ENCODE measurements at places on chromosomes 6 and 20. TPM values are rescaled to one million over a fixed set of nuclear protein-coding genes. Genes with fewer than 3 reads are reported as not detected.

GRCh38 chr6:139334806-139335446 lies 39.5 kb downstream of the CITED2 start:
- H3K4me1 ChIP-seq, result peaks cover 6% of the 10 kb centered on the region
- no peaks in the 10 kb centered on the region for H3K36me3 ChIP-seq
- H3K4me3 ChIP-seq, result no peak overlapping the region
- H3K27ac ChIP-seq, result peak overlapping the region; percentile 77
- H3K27me3 ChIP-seq, result no peaks in the 10 kb centered on the region
- no peak for DNase-seq

DNA sequence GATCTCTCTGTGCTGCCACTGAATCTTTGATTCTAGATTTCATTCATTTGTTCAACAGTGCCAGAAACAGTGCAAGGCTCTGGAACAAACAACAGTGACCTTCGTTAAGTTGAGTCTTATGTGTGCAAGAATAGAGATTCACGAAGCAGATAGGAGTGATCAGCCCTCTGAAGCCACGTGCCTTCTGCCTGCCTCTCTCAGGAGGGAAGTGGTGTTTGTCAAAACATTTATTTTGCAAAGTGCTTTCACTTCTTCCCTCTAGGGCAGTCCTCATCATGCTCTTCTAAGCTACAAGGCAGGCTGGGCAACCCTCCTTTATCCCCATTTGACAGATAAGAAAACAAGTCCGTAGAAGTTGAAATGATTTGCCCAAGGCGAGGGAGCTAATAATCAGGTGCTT lies 204.3 kb downstream of the TFAP2C start:
- no peak overlapping the region for H3K27ac ChIP-seq
- no peak for DNase-seq
- H3K36me3 ChIP-seq, result no peaks in the 10 kb centered on the region

- no peaks in the 10 kb centered on the region for H3K27me3 ChIP-seq
- peaks cover 8% of the 10 kb centered on the region for H3K4me1 ChIP-seq
- no peak overlapping the region for H3K4me3 ChIP-seq
- no peaks in the 10 kb centered on the region for H3K36me3 ChIP-seq
These were observed 69.9 kb downstream of the PPP1R14C start for GRCh38 chr6:150212778-150213177.

- no peak for DNase-seq
- H3K4me1 ChIP-seq, result peaks cover 11% of the 10 kb centered on the region
- no peak overlapping the region for H3K27ac ChIP-seq
- no peak overlapping the region for H3K4me3 ChIP-seq
- no peaks in the 10 kb centered on the region for H3K36me3 ChIP-seq
- H3K27me3 ChIP-seq, result no peaks in the 10 kb centered on the region
These were observed 41.3 kb downstream of the FRK start for GRCh38 chr6:116019428-116019827.

- DNase-seq, result no peak
- H3K4me1 ChIP-seq, result no peaks in the 10 kb centered on the region
- no peaks in the 10 kb centered on the region for H3K27me3 ChIP-seq
These were observed 224.9 kb downstream of the FARS2 start for GRCh38 chr6:5486214-5486613.

DNA sequence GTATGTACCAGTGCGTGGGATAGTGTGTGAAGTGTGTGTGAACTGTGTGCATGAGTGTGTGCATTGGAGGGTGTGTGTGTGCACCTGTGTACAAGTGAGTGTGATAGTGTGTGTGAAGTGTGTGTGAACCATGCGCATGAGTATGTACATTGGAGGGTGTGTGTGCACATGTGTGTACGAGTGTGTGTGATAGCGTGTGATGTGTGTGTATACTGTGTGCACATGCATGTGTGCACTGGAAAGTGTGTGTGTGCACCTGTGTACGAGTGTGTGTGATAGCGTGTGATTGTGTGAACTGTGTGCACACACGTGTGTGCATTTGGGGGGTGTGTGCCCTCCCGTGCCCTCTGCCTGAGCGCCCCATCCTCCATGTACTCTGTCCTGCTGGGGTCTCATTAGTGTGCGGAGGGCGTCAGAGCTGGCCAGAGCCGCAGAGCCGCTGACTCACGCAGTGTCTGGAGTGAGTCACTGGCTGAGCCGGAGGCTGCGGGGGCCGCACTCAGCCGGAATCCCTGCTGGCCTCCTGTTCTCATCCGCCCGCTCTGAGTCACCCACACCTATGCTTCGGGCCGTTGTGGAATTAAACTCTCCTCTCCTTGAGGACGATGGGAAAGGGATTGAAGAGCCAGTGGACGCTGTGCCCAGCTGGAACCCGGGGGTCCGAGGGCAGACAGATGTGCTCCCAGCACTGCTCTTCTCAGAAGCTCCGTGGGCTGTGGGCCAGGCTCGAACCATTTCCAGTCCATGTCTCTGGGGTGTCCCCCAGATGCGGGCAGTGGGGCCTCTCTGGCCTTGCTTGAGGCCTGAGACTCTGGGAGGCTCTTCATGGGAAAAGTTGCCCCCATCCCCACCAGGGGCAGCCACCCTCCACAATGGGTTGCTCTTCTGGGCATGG lies 27.3 kb upstream of the STX16 start:
- no peak overlapping the region for H3K4me3 ChIP-seq
- H3K27ac ChIP-seq, result no peak overlapping the region
- H3K36me3 ChIP-seq, result no peaks in the 10 kb centered on the region
- no peak for DNase-seq

Gene PFDN4
- total RNA-seq, result 16.7 TPM

DNA sequence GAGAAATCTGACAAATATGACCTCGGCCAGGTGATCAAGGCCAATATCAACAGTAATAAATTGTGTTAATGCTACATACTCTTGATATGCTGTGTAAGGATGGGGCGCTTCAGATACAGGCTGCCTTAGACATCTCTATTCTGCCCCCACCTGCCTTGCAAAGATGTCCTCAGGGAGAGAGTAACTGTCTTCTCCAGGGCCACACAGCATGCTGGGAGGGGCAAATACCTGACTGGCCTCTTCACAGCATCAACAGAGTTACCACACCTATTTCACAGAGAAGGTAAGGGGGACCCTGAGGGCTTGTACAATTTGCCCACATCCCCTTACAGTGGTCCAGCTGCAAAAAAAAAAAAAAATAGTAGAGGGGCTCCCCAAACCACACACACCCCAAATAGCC lies 17.2 kb upstream of the KIAA1755 start:
- no peak overlapping the region for H3K27ac ChIP-seq
- H3K36me3 ChIP-seq, result no peaks in the 10 kb centered on the region
- no peaks in the 10 kb centered on the region for H3K27me3 ChIP-seq
- H3K4me3 ChIP-seq, result no peak overlapping the region

GRCh38 chr6:106764353-106764980 lies 135.1 kb downstream of the QRSL1 start:
- H3K36me3 ChIP-seq, result no peaks in the 10 kb centered on the region
- no peak for DNase-seq
- H3K4me3 ChIP-seq, result no peak overlapping the region
- no peak overlapping the region for H3K27ac ChIP-seq

DNA sequence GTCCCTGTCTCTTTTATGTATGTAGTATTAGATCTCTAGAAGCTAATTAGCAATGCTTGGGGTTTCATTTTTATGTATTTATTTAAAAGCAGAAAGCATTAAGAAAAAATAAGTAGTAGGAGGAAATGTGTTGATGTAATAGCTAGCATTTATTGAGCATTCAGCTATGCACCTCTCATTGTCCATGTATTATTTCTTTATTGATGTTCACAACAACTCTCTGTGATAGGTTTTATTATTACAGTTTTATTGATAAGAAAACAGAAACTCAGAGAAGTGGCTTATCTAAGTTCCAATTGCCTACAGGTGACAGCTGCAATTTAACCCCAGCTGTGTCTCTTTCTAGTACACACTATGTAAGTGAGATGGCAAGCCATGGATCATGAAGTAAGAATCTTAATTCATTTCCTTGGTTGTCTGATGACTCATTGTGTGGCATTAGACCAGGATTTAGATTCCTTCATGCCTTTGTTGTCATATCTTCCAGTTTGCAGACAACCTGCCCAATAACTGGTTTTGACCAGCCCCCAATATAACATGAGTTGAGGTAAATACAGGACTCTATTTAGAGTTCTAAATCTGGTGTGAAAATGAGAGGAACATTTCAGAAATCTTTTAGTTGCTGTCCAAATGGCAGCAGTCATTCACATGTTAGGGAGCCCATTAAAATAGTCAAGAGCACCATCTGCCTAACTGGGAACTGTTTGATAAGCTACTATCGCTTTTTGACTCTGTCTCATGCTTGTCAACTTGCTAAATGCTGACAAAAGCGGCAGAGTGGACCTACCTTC lies 170.8 kb upstream of the PHACTR1 start:
- DNase-seq, result no peak
- no peaks in the 10 kb centered on the region for H3K27me3 ChIP-seq
- no peak overlapping the region for H3K27ac ChIP-seq
- no peaks in the 10 kb centered on the region for H3K36me3 ChIP-seq
- H3K4me1 ChIP-seq, result no peaks in the 10 kb centered on the region
- H3K4me3 ChIP-seq, result no peak overlapping the region

- peaks cover 25% of the 10 kb centered on the region for H3K4me1 ChIP-seq
- no peaks in the 10 kb centered on the region for H3K36me3 ChIP-seq
- no peak for DNase-seq
- H3K27ac ChIP-seq, result peak within 1 kb of the TSS; percentile 62
These were observed at the start of gene CDYL for GRCh38 chr6:4776131-4776492. Gene CDYL, plus strand, starts transcription at chr6:4776404. Its CDS starts 380 bp downstream, at chr6:4776784.

GRCh38 chr6:159043947-159044346 lies 844 bp downstream of the TAGAP start:
- no peaks in the 10 kb centered on the region for H3K27me3 ChIP-seq
- no peak for DNase-seq
- H3K27ac ChIP-seq, result peak overlapping the region; percentile 69

DNA sequence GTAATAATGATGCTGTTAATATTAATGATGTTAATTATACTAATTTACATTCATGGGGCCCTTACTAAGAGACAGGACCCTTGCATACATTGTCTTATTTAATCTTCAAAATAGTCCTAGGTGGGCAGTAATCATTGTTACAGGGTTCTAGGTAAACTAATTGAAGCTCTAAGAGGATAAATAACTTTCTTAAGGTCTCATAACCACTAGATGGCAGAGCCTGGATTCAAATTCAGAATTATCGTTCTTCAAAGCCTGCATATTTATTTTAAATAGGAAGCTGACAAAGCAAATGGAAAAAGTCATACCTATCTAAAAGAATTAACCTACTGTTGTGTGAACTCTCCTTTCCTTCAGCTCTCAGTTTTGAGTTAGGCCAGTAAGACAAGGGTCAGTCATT lies 23.5 kb downstream of the PTCHD4 start:
- no peaks in the 10 kb centered on the region for H3K27me3 ChIP-seq
- no peaks in the 10 kb centered on the region for H3K4me1 ChIP-seq
- no peak for DNase-seq
- H3K4me3 ChIP-seq, result no peak overlapping the region
- no peak overlapping the region for H3K27ac ChIP-seq

Gene LHFPL5
- not detected for total RNA-seq

- H3K27me3 ChIP-seq, result peaks cover 14% of the 10 kb centered on the region
- peaks cover 19% of the 10 kb centered on the region for H3K4me1 ChIP-seq
- peak; percentile 94 for DNase-seq
- peak within 1 kb of the TSS; percentile 87 for H3K27ac ChIP-seq
- no peaks in the 10 kb centered on the region for H3K36me3 ChIP-seq
These were observed at the start of gene TMEM242 for GRCh38 chr6:157323255-157323965. Gene TMEM242, minus strand, starts transcription at chr6:157323519. Its CDS starts 20 bp downstream, at chr6:157323499.

- no peak overlapping the region for H3K4me3 ChIP-seq
- H3K27me3 ChIP-seq, result no peaks in the 10 kb centered on the region
- no peaks in the 10 kb centered on the region for H3K4me1 ChIP-seq
- no peaks in the 10 kb centered on the region for H3K36me3 ChIP-seq
These were observed 9.8 kb downstream of the ZBP1 start for GRCh38 chr20:57610261-57610952.

GRCh38 chr20:16427571-16427970 lies 145.7 kb downstream of the KIF16B start:
- H3K27ac ChIP-seq, result no peak overlapping the region
- H3K4me3 ChIP-seq, result no peak overlapping the region
- no peaks in the 10 kb centered on the region for H3K27me3 ChIP-seq
- DNase-seq, result no peak

DNA sequence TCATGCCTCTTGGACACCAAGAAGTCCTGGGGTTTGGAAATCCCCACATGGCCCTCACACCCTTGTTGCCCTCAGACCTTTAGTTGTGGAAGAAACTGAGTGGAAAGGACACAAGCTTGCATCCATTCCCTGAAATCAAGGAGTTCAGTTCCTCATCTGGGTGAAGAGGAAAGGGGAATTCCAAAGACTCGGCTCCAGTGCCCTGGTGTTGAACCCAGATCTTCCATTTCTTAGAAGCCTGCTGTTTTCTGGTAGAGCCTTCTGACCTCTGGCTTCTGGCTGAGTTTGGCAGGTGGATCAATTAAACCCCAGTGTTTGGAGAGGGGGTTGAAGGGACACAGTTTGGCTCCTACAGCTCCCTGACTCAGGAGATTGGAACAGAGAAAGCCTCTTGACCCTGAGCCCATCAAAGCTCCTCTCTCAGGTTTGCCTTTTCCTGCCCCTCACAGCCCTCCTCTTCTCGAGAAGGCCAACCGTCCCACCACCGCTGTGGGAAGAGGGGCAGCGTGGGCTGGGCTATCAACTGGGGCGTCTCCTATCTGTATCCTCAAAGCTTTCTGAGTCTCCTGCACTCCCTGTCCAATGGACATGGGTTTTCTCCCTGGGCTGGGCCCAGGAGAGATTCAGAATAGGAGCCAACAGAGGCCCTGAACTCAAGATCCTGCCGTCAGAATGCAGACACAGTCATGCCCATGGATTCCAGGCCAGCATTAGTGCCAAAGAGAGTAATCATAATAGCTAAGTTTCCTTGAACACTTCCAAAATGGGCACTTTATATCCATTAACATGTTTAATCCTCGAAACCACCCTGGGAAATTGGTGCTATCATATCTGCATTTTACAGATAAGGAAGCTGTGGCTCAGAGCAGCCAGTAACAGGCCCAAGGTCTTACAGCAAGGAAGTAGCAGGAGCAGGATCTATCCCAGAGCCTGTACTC lies 146.2 kb downstream of the VEGFA start:
- H3K36me3 ChIP-seq, result no peaks in the 10 kb centered on the region
- H3K27ac ChIP-seq, result no peak overlapping the region
- peaks cover 16% of the 10 kb centered on the region for H3K4me1 ChIP-seq
- H3K4me3 ChIP-seq, result no peak overlapping the region

DNA sequence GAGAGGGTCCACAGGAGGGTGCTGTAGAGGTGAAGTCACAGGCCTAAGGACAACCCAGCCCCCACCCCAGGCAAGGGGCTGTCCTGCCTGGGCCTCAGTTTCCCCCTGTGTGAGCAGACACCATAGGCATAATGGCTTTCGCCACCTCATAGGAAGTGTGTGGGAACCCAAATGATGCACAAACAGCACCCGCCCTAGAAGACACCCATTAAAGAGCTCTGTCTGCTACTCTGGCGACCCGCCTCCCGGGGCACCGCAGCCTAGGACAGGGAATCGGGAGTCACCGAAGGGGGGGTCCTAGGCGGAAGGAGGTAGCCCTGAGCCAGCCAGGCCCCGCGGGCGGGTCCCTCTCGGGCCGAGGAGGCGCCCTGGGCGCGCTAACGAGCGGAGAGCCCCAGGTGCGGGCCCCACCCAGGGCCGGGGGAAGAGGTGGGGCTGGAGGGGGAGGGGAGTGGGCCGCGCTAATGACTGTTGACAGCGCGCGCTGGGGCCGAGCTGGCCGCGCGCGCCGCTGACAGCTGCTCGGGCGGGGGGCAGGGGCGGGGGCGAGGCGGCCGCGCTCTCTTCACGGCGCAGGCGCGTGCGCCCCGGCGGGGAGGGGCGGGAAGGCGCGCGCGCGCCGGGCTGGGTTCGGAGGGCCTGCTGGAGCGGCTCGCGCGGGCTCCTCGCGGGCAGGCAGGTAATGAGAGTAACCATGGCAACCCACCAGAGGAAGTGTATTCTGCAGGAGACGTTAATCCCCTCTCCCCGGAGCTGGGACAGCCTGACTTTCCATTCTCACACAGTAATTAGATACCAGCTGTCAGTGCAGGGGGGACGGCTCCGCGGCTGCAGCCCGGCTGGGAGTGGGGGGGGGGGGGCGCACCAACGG lies 48.9 kb downstream of the NOL4L start:
- H3K27me3 ChIP-seq, result peaks cover 19% of the 10 kb centered on the region
- no peak for DNase-seq
- H3K36me3 ChIP-seq, result no peaks in the 10 kb centered on the region
- H3K27ac ChIP-seq, result peak overlapping the region; percentile 24

Measured in left lung (tissue), 14 donors.